ENCODE measurements at places on chromosomes 12 and 14.

GRCh38 chr14:22689199-22689598 lies 45.0 kb upstream of the OR6J1 start:
- no peak for DNase-seq

DNA sequence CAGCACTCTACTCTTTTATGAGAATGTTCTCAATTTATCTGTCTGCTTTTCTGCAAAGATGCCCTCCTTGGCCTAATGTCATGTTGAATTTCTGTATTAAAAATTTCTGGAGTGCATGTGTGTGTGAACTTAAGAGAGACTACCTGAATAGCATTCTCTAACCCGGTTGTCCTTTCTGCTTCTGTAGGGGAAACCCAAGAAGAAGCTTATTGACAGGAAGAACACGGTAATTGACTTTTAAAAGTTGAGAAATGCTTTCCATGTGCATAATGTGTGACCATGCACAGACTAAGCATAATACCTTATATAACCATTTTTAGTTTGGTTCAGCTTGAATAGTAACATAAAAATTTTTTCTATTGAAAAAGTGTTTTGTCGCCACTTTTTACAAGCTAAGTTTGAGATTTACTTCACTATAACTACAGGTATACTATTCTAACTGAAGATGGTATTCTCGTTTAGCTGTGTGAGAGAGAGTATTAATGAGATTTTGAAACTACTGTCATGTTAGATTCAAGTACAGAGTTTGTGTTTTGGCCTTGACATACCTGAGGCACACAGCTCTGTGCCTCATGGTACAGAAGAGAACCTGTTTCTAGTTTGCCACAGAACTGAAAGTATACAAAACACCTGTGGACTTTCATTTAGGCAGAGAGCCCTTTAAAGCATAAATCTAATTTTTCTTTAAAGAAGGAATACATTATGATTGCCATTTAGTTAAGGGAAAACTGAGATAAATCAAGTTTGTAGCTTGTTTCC lies 96.8 kb downstream of the TTLL5 start:
- DNase-seq: no peak

DNA sequence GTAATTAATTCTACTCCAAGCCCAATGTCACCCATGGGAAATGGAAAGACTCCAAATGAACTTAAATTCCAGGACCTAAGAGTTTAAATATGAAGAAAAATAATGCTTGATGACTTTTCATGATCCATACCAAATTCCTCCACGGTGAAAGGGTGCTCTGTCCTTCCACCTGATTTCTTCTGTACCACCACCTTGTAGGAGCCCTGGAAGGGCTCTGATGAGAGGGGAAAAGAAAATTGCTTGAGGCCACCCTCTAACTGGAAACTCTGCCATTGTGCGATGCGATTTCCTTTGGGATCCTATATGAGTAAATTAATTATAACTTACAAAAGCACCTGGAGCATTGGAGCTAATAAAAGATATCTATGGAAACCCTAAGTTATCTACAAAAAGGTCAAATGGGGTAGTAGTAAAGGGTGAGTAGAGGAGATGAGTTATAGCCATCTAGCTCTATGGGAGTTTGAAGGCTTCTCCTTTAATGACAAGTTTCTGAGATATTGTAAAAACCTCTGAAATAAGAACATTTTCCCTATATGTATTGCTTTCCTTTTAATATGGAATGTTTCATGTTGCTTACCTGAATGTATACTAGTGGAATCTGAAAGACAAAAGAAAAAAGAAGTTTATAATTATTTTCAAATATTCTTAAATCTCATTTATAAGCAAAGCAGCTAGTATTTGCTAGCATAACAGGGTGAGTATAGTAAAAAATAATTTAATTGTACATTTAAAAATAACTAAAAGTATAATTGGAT lies 5.8 kb downstream of the A2M start:
- DNase-seq: no peak

DNA sequence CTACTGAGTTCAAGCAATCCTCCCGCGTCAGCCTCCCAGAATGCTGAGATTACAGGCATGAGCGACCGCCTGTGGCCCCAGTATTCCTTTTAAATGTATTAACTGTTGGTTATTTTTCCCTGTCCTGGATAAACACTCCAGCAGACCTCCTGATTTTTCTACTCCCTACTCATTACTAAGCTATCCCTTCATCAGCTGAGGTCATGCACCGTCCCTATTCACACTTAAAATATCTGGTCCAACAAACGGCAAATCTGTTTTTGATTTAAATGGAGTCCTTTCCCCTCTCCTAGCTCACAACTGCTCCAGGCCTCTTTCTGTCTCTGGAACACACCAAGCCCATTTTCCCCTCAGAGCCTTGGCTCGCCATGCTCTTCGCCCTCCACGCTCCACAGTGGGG lies 1003.3 kb upstream of the TMEM132C start:
- no peak for DNase-seq

DNA sequence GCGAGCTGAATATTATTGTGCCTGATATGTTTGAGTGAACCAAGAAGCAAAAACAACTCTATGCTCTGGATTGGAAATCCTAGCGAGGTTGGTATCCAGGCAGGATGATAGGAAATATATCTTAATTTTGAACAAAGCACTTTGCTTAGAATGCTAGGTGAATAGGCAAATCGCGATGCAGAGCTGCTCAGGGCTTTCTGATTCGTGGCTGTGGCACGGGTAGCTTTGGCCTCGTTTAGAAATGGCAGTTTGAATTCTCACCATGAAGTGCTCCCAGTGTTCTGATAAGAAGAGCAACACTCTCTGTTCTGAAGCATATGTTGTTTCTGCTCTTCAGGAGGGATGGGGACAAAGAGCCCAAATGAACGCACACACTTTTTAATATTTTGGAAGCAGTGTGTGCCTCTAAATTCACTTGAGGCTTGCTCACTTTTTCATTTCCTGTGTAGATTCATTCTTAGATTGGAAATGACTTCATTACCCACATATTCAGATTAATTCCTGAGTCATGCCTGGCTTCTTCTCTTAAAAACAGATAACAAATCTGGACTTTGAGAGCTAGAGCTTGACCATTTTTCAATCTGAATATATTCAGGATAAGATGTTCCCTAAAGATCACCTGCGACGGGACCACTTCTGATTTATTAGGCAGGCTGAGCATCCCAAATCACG lies 200.9 kb downstream of the RPAP3 start:
- DNase-seq: no peak

GRCh38 chr14:29222671-29223268 lies 456.2 kb downstream of the FOXG1 start:
- peak; percentile 89 for DNase-seq

DNA sequence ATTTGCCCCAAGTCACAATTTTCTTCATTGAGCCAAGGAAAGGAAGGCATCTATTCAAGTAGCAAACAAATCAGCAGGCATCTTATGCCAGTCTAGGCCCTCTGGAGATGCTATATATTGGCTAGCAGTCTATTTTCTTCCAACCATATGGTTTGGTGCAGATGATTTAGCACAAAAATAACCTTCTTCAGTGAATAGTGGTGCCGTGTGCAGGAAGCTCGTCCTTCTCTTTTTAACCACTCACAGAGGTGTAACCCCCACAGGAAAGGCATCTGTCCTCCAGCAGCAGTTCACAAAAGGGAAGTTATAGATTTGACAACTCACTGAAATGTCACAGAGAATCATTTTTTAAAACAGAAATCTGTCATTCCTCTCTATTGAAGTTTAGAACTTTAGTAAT lies 445.7 kb upstream of the SYT1 start:
- DNase-seq: no peak

GRCh38 chr12:11991604-11992003 lies 79.1 kb upstream of the BCL2L14 start:
- DNase-seq: no peak

- peak; percentile 22 for DNase-seq
These were observed 36.5 kb downstream of the FOS start for GRCh38 chr14:75315144-75315543.

GRCh38 chr12:104602896-104603295 lies 146.1 kb downstream of the CHST11 start:
- no peak for DNase-seq

All from NCI-H1417 (cell line).